ENCODE measurements at places on chromosomes 7 and 10.
A peak's percentile ranks its signal among the peaks of the same experiment; 100 is the strongest.

DNA sequence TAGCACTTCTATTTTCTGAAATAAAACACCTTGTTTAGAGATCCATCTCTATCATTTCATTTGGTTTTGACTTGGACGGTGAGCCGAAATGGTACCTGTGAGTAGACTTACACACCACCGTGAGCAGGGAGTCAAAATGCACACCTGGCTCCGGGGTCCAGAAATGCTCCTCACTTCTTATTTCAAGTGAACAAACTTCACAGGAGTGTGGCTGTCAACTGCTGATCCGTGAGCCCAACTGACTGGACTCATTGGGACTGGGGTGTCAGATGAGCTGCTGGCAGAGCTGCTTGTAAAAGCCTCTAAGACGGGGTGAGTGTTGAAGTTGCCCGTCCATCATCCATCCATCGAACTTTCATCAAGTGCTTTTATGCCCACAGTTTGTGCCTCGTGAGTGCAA lies 435.5 kb downstream of the GLRX3 start:
- no peak for DNase-seq

- DNase-seq = no peak
Measured at GRCh38 chr7:158395780-158396278, 191.8 kb downstream of the PTPRN2 start.

GRCh38 chr10:92847202-92847864 lies 987 bp upstream of the EXOC6 start:
- DNase-seq = no peak

GRCh38 chr7:54672519-54672918 lies 86.5 kb downstream of the SEC61G start:
- DNase-seq = no peak

GRCh38 chr7:20454202-20454601 lies 123.5 kb downstream of the ITGB8 start:
- DNase-seq = no peak

DNA sequence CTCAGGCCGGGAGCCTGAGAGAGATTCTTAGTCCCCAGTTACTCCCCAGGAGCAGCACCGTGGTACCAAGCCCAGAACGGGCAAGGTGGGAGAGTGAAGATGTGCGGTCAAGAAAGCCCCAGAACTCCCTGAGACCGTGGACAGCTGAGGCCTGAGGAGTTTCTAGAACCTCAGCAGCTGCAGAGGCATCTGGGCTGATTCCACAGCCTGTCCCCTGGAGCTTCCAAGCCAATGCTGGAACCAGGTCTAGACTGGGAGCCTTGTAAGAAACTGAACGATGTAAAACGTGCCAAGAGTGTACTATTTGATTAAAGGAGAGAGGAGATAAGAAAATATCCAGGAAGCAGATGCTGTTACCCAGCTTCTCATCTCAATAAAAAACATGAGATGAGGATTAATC lies 366.3 kb downstream of the TNS3 start:
- no peak for DNase-seq

DNA sequence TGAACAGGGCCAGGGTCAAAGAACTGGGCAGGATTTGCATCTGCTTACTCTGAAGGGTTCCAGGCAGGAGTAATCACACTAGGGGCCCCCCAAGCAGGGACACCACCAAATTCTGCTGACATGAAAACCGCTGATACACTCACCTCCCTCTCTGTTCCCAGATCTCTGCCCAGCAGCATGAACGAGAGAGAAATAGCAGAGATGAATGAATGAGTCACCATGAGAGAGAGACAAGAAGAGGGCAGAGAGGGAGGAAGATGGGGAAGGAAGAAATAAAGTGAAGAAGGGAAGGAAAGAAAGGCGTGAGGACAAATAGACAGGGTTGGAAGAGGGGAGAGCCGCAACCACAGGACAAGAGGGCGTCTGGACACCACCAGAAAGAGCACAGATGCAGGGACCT lies 285.9 kb upstream of the NEBL start:
- DNase-seq = no peak

GRCh38 chr7:80134536-80135308 lies at the start of gene GNAI1:
TSS of gene GNAI1 (plus strand) at chr7:80134831. CDS start at chr7:80135161, 330 bp downstream.
- peak; percentile 31 for DNase-seq

- no peak for DNase-seq
Measured at GRCh38 chr7:154918266-154918665, 84.7 kb downstream of the PAXIP1 start.

GRCh38 chr7:7315851-7316250 lies 133.5 kb downstream of the C1GALT1 start:
- DNase-seq = no peak

- no peak for DNase-seq
Measured at GRCh38 chr7:42479816-42480633, 243.0 kb upstream of the GLI3 start.

DNA sequence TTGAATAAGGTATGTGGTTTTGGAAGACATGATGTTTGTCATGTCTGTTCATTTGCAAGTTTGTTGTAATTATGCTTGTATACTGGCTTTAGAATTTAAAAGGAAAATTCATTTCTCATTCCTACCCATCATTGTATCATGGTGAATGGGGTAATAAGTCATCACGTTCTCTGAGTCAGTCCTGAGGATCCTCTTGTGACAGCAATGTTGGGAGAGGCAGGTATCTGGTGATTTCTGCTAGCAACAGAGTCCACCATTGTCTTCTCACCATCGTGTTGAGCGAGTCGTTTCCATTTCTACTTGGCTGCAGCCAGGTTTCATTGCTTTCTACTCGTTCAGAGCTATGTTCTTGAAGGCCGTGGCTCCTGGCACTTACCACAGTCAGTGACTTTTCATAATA lies 16.3 kb downstream of the CUL1 start:
- DNase-seq = no peak

DNA sequence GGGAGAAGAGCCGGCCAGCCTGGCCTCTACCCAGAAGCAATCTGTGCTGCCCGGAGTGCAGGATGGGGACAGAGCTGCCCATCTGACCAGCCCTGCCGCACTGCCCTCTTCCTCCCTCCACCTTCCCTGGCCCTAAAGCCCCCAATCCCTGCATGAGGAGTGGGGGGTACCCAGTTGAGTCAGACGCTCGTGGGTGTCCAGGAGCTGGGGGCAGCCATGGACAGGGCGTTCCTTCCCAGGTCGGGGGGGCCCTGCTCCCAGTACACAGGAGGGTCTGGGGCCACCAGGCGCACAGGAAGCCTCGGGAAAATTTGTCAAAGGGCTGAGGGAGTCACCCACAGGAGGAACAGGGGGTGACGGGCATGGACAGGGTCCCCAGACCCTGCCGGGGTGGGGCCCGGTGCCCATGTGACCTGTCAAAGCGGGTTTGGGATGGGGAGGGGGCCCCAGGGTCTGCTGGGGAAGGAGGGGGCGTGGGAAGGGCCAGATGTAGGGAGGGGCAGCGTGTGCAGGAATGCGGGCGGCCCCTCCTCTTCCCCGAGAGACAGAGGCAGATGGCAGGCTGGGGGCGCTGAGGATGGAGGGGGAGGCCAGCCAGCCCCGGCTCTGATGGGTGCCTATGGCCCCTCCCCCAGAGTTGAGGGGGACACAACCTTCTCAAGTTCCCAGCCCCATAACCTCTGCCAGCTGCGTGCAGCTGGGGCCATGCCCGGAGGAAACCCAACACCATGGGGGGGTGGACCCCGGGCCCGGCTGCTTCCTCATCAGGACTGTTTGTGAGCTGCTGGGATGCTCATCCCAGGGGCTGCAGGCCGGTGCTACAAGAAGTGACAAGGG lies 21.5 kb upstream of the GRIFIN start:
- no peak for DNase-seq

GRCh38 chr7:139065323-139065722 lies 29.5 kb upstream of the ZC3HAV1L start:
- DNase-seq = no peak

DNA sequence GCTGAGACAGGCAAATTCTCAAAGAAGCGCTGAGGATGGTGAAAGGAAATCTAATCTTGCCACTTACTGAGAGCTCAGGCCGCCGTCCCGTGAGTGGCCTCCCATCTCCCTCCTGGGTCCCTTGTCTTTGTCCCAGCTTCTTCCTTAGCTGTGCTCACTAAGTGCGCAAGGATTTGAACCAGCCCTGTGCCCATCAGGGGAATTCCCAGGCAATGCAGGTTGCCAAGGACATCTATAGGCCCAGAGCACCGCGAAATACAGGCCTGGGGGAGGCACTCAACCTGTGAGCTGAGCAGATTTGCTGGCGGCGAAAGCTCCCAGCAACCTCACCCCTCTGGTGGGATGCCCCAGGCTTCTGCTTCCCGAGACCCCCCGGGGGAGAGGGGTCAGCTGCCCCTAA lies 64.8 kb downstream of the OAT start:
- DNase-seq = no peak

- DNase-seq = peak; percentile 53
Measured at GRCh38 chr10:125538947-125539731, 143.8 kb downstream of the TEX36 start.

DNA sequence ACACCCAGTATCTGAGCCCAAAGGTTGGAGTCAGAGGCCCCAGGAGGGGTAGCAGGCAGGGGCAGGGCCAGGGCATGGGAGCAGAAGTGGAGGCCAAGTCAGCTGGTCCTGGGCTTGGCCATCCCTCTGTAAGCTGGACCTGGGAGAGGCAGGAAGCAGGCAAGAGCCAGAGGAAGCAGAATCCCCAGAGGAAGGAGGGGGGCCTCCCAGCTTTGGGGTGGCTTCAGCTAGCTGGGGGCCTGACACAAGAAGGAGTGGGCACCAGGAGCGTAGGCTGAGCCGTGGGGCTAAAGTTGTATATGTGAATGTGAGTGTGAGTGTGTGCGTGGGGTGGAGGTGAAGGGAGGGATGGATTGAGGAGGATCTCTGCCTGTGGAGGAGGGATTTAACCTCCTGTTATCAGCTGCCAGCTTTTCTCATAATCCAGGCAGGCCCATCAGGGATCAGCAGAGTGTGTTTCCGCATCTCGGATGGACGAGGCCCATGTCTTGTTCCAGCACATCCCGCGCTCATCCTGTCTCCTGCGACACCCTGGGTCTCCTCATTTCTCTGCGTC lies 54.0 kb downstream of the NEURL1 start:
- DNase-seq = no peak

DNA sequence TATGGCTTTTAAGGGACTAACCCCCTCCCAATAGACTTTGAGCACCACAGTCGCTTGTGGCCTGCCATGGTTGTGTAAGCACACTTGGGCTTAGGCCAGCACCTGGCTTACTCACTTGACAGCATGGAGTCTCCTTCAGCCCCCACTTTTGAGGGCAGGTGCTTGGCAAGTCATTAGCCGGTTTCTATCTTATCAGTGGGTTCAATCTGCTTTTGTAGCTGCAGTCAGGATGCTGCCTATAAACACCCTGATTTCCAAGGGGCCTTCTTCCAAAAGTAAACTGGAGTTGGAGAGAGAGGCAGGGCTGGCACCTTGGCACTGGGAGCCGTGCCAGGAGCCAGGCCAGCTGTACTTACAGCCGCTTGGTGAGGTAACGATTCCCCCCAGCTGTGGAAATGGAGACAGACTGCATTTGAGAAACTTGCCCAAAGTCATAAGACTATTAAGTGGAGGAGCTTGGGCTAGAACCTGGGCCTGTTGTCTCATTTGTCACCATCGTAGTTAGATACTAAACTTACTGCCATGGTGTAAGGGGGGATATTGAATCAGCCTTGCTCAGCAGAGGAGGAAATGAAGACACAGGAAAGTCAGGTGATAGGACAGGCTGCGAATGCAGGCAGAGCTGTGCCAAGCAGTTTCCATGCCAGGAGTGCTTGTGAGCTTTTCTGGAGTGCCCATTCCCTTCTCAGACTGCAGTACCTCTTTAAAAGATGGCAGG lies 92.2 kb upstream of the EFCAB10 start:
- peak; percentile 44 for DNase-seq

Data from NCI-H1417 treated with DMSO at 0.1 percent for 48 hours (cell line).